DMS153 (cell line): ENCODE measurements at places on chromosomes 13 and 19.
A peak's percentile ranks its signal among the peaks of the same experiment; 100 is the strongest.

GRCh38 chr19:821825-822503 is at the start of gene PLPPR3:
PLPPR3 (minus strand) TSS chr19:821955; CDS start chr19:821559, 396 bp downstream.
- DNase-seq, result no peak

GRCh38 chr13:98576200-98576945 is 534 bp downstream of the STK24 start:
- DNase-seq, result no peak

GRCh38 chr19:35869327-35870123 is 1.2 kb downstream of the APLP1 start:
- DNase-seq, result peak; percentile 91

- DNase-seq, result no peak
Measured at GRCh38 chr13:20869540-20869939, 33.0 kb downstream of the XPO4 start.

GRCh38 chr13:99605420-99606323 is 104.4 kb downstream of the TM9SF2 start:
- DNase-seq, result peak; percentile 46

DNA sequence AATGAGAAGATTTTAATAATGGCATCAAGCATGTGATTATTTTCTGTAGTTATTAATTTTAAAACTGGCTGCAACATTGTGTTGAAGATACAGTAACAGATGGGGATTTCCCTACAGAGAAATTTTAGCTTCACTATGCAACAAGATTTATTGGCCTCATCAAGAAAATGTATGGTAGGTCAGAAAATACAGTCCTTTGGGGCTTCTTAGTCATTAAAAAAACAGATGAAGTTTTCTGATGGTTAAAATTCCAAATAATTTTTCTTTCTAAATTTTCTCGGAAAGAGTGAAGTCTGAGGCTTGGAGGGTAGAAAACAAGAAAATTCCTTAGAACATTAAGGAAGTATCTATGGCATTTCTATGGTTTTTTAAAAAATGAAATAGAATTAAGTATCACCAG is 1790.8 kb upstream of the PCDH20 start:
- no peak for DNase-seq

DNA sequence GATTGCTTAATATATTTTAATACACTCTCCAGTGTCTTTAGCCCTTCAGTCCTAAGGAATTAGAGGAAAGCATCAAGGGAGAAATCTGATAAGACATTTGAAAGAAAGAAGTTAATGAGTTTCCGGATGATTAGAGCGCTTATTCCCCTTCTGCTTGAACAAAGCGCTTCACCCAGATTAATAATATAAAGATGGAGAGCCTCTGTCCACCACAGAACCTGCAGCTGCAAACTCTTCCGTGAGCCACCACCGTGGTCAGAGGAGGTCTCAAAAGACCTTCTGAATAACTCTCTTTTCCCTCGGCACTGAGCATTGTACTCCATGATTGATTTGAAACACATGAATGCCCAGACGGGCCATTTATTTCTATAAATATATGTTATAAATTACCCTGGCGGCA is 14.2 kb upstream of the TUBGCP3 start:
- DNase-seq, result no peak

GRCh38 chr19:6378041-6378440 is 2.3 kb upstream of the PSPN start:
- no peak for DNase-seq

GRCh38 chr19:34254698-34255432 is 511 bp downstream of the GARRE1 start:
- no peak for DNase-seq

DNA sequence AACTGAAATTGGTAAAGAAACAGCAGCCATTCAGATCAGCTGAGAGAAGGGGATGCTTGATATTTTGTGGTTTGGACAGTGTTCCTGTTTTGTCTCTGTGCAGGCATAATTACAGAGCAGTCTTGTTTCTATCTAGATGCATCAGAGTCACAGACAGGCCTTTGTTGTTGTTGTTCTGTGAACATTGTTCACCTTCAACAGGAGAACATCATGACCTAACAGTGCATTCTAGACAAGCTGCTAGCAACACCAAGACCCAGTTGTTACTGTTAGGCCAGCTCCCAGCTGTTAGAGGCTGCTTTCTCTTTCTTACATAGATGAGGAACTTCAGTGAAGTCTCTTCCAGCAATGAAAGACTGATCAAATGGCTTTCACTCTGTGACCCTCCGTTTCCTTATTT is 8.5 kb upstream of the LSR start:
- DNase-seq, result no peak

- DNase-seq, result peak; percentile 62
Measured at GRCh38 chr13:98284679-98285078, 107.6 kb upstream of the RNF113B start.
